ENCODE measurements at places on chromosomes 12 and 14. TPM values are rescaled to one million over a fixed set of nuclear protein-coding genes. Genes with fewer than 3 reads are reported as not detected.

E2F7 gene
- 0.14 TPM for total RNA-seq

RAD51AP1 gene
- total RNA-seq = 1.9 TPM

LEMD3 gene
- total RNA-seq = 32.7 TPM

BAG5 gene
- total RNA-seq = 27.1 TPM

MANSC4 gene
- not detected for total RNA-seq

FGD6 gene
- total RNA-seq = 40.2 TPM

LTBP2 gene
- 12.1 TPM for total RNA-seq

PLEKHA5 gene
- total RNA-seq = 31.3 TPM

SLCO1C1 gene
- 0.41 TPM for total RNA-seq

CCDC177 gene
- total RNA-seq = not detected

CD163 gene
- total RNA-seq = 230 TPM

C12orf50 gene
- total RNA-seq = not detected

IQSEC3 gene
- total RNA-seq = 0.33 TPM

PYGL gene
- total RNA-seq = 32.1 TPM

SCN8A gene
- total RNA-seq = 0.71 TPM

ACSM4 gene
- not detected for total RNA-seq

ACACB gene
- total RNA-seq = 116 TPM

SLC39A2 gene
- total RNA-seq = not detected

IGF1 gene
- 15.7 TPM for total RNA-seq

TTC9 gene
- 0.55 TPM for total RNA-seq

METTL25 gene
- total RNA-seq = 59.9 TPM

CCDC196 gene
- total RNA-seq = not detected
